Stimulated activated CD8-positive, alpha-beta memory T cell treated with anti-CD3 and anti-CD28 coated beads, Interleukin-4, amount 100 ng/mL, for 4 hours (primary cell): ENCODE measurements at places on chromosomes 7 and 10.

GRCh38 chr10:49362596-49363260 lies 33.2 kb downstream of the DRGX start:
- DNase-seq, result no peak

- DNase-seq, result peak; percentile 34
Observed at GRCh38 chr7:26061678-26062603, 90.1 kb upstream of the NFE2L3 start.

DNA sequence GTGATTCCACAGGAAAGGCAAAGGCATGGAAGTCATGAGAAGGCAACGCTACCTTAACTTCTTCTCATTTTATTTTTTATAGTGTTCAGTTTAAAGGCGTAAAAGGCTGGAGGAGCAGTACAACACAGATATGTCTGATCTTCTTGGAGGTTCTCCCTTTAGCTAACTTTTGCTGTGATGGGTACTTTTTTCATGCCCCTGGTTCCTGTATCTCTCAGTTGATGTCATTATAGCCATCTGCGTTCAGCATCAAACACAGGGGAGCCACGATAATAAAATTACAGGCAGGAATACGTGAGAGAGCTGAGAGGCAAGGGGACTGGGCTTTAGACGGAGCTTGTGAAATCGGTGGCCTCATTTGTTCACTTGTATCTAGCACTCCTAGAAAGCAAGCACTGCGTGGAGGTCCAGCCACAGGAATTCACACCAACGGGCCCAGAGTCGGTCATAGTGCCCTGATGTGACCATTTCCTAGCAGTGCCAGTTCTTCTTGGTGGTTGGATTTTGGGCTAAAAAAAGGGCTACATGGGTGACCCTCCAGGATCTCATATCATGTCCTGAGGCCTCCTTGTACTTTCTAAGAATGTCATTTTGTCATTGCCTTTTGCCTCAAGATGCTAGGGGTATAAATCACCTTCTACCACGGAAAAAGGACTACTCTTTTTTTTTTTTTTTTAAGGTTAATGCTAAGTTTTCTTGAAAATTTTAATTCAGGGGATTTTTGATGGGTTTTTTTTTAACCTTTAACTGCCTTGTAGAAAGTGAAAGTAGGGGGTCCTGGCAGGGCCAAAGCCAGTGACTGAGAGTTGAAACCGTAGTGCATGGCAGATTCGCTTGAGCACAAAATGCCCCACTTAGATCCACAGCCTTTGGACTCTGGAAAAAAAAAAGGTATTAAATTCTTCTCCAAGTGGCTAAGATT lies 191.5 kb downstream of the CELF2 start:
- no peak for DNase-seq

GRCh38 chr7:13603661-13604060 lies 385.8 kb downstream of the ETV1 start:
- DNase-seq, result no peak

GRCh38 chr10:29603223-29603896 lies 31.4 kb downstream of the SVIL start:
- DNase-seq, result no peak

DNA sequence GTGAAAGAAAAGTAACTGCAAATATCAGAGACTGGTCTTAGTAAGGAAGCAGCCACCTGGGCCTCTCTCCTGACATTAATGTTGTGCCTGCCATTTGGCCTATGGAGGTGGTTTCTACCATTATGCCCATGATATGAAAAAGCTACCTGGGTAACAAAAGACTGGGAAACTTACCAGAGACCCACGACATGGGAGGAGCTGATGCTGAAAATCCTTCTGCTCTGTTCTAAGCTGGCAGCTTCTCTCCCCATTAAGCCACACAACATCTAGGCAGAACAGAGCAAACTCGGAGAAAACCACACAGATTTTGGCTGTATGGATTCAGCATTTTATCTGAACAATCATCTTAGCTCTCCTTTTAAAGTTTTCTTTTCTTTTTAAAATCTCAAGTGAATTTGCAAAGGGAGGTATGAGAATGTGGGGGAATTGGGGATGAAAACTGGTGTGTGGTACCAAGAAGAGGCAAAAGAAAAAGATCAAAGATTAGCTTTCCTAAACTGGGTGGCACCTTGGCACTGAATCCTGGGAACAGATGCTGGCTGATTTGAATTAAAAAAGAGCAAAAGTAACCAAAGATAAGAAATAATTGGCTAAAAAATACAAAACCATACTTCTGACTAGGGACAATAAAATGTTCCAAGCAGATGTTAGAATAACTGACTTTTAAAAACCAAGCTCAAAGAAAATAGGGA lies 128.6 kb upstream of the ANKRD1 start:
- no peak for DNase-seq

- no peak for DNase-seq
Observed at GRCh38 chr10:12387561-12388210, 38.3 kb downstream of the CAMK1D start.

GRCh38 chr7:141039376-141039775 lies 24.6 kb upstream of the MRPS33 start:
- no peak for DNase-seq

GRCh38 chr10:112039823-112040222 lies 143.7 kb downstream of the GPAM start:
- DNase-seq, result no peak

- no peak for DNase-seq
Observed at GRCh38 chr7:119660080-119660479, 612.9 kb upstream of the KCND2 start.

DNA sequence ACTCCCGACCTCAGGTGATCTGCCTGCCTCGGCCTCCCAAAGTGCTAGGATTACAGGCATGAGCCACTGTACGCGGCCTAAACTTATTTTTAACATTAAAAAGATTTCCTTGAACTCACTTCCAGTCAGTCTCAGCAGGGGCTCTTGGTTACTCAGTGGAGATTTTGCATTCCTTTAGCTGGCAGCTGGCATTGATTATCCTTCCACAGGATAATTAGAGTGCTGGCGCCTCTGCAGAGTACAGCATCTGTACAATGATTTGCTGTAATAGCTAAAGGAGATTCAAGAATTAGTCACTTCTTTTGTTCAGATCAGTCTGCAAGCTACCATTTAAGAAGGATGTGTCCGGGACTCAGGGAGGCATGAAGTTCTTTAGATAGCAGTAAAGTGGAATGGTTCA lies 125.0 kb upstream of the NPY start:
- no peak for DNase-seq

GRCh38 chr7:94396037-94396431 lies 1.3 kb downstream of the COL1A2 start:
- no peak for DNase-seq

- DNase-seq, result no peak
Observed at GRCh38 chr7:46949270-46949931, 632.5 kb downstream of the TNS3 start.

DNA sequence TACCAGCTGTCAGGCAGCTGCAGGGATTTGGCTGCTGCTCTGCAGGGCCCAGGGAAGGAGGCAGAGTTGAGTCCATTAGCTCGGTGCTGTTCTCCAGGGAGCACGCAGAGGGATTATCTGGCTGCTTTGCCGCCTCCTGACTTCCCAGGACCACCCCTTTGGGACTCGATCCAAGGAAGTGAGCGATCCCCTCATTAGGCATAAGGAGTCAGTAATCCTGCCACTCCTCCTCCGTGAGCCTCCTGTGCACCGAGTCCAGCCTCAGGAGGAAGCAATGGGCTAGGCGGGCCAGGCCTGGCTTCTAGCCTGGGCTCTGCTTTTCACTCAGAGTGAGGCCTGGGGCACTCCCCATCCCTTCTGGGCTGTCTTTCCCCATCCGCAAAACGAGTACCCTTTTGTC lies 417.9 kb downstream of the RPS24 start:
- no peak for DNase-seq
